A549 treated with DMSO at 1 μM for 4 hours (cell line): ENCODE measurements at places on chromosomes 12 and 14. TPM values are rescaled to one million over a fixed set of nuclear protein-coding genes. Genes with fewer than 3 reads are reported as not detected.

Gene LRFN5
- not detected in 5 replicates for total RNA-seq

Gene HOTAIR
- total RNA-seq, result 0.05 to 0.26 TPM (median 0.13 TPM) in 4 of 5 replicates, not detected in the other

Gene SUSD6
- total RNA-seq, result 6.6 to 8.3 TPM (median 8.0 TPM) in 5 replicates

Gene SIX6
- total RNA-seq, result not detected in 5 replicates
